Amniotic epithelial cell (primary cell): ENCODE measurements at places on chromosomes 3 and 15.

DNA sequence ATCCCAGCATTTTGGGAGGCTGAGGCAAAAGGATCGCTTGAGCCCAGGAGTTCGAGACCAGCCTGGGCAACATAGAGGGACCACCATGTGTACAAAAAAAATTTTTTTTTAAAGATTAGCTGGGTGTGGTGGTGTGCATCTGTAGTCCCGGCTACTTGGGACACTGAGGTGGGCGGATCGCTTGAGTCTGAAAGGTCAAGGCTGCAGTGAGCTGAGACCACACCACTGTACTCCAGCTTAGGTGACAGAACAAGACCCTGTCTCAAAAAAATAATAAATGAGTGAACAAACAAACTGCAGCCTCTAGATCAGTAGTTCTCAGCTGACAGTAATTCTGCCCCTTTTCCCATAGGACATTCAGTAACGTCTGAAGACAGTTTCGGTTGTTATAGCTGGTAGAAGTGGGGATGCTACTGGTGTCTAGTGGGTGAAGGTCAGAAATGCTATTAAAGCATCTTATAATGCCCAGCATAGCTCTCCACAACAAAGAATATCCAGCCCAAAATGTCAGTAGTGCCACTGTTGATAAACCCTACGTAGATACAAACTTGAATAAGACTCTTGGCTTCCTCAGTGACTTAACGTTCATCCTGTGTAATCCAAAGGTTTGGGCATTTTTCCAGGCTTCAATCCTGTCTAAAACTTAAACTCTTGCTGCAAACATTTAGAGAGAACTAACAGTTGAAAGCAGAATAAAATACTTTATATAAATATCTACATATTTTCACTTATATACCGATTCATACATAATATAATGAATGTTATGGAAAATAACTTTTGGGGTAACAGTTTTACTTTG, 10.6 kb downstream of the SMC4 start:
- peak; percentile 37 for DNase-seq

- no peak for DNase-seq
Observed at GRCh38 chr3:191401775-191402357, 59.1 kb upstream of the PYDC2 start.

DNA sequence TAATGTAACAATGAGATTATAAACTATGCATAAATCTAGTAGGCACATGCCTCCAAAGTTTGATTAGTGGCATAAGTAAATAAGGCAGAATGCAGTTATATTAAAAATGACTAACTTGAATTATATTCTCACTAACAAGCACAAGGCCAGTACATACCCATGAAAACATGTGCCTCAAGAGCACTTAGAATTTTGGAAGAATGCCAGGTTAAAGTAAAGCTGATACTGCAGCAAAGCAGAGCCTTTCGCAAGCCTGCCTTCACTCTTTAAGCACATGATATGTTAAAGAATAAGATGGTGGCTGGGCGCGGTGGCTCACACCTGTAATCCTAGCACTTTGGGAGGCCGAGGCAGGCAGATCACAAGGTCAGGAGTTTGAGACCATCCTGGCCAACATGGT, 49.0 kb downstream of the KBTBD12 start:
- peak; percentile 70 for DNase-seq

GRCh38 chr3:136672457-136672856, 79.7 kb downstream of the STAG1 start:
- DNase-seq = no peak

DNA sequence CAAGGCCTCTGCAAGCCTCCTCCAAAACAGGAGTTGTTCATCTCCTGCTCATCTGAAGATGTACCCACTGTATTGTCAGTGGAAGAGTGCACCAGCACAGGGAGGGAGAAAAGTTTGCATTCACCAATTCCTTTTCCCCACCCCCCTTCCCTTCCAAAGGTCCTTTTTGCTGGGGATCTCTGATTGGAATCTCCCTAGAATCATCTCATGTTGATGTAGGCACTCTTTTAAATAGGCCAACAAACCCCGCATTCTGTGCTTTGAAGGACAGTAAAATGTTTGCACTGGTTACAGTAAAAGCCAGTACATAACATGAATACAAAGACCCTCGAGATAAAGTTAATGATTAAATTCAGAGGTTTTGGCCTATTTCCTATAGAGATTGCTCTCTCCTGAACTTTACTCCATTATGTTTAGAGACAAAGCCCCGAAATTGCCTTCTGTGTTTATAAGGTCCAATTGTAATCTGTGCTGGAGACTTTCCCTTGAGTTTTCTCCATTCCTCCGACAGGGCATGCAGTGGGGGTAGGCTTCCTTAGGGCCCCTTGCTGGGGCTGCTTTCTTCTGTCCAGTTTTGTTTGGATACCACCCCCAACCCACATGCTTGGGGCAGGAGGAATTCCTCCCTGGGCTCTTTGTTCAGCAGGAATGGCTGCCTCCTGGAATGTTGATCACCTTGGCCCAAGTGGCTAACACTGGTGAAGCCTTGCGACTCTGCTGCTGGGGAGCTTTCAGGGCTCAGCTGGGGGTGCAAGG, 22.5 kb downstream of the TRIM71 start:
- no peak for DNase-seq

DNA sequence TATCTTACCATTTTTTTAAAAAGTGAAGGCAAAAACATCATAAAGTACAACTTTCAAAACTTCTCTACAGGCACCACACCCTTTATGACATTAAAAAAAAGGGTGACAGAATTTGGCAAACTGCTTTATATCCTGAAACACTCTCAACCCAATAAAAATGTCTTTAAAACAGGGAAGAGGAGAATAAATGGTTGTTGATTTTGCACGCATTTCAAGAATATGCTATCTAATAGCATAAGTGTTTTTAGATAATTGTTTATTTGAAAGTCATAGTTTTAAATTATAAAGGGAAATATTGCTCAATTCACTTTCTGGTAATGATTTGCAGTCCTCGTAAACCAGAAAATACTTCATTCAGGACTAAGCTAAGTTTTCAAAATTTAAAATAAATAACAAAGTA, 1.7 kb upstream of the PCOLCE2 start:
- DNase-seq = no peak

GRCh38 chr3:147371771-147372340, 34.5 kb downstream of the ZIC4 start:
- no peak for DNase-seq

GRCh38 chr3:133506215-133506901, 67.1 kb upstream of the CDV3 start:
- DNase-seq = no peak

- DNase-seq = no peak
Observed at GRCh38 chr15:84609818-84610525, 9.2 kb downstream of the ZSCAN2 start.

GRCh38 chr15:85503151-85503799, 122.9 kb downstream of the AKAP13 start:
- DNase-seq = no peak

DNA sequence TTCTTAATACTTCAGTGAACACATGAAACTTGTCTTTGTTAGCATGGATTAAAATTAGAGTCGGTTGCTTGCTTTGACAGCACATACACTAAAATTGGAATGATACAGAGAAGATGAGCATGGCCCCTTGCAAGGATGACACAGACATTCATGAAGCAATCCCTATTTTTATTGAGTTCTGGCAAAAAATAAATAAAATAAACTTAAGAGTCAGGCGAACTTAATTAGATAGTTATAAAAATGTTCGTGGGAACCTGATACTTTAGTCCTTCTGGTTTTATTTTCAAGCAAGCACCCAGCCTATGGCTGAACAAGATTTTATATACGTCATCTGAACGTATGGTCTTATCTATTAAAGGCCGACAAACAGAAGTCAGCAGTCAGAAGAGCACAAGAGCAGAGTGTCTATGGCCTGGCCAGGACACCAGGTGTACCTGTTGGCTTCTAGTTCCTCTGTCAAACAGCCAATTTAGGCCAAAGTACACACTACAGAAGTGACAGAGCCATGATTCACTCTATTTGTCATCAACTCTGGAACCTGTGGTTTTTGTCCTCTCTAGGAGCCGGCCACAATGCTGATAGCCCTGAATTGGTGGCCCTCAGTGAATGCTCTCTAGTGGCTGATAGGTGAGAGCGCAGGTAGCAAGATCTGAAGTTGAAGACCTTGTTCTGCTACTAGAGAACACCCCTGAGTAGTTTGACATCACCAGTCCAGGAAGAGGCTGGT, 64.3 kb downstream of the LEO1 start:
- DNase-seq = no peak

DNA sequence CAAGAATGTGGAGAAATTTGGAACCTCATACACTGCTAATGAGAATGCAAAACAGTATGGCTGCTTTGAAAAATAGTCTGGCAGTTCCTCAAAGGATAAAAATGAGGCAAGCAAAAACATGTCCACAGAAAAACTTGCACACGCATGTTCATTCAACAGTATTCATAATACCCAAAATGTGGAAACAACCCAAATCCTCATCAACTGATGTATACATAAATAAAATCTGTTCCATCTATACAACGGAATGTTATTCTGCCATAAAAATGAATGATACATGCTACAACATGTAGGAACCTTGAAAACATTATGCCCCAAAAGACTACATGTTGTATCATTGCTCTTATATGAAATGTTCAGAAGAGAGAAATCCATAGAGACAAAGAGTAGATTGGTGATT, 36.4 kb upstream of the OXTR start:
- no peak for DNase-seq

GRCh38 chr15:55164284-55164683, 32.5 kb downstream of the RSL24D1 start:
- DNase-seq = no peak

GRCh38 chr3:129121016-129121791, 400 bp downstream of the RAB43 start:
- DNase-seq = no peak

GRCh38 chr3:45123581-45124269, 22.5 kb downstream of the CDCP1 start:
- peak; percentile 83 for DNase-seq

GRCh38 chr3:133747373-133747772, 1.2 kb downstream of the TF start:
- DNase-seq = no peak
